ENCODE measurements at places on chromosomes 3 and 15. TPM values are rescaled to one million over a fixed set of nuclear protein-coding genes. Genes with fewer than 3 reads are reported as not detected.

The SUCNR1 gene
- not detected for total RNA-seq

The IL20RB gene
- 1.0 TPM for total RNA-seq

The PSTPIP1 gene
- total RNA-seq, result not detected

The WHAMM gene
- 7.5 TPM for total RNA-seq

The TGM4 gene
- total RNA-seq, result 0.08 TPM

The P3H2 gene
- total RNA-seq, result 44.6 TPM

The HRH1 gene
- total RNA-seq, result 9.7 TPM

The IGDCC3 gene
- 0.09 TPM for total RNA-seq

The SUMF1 gene
- total RNA-seq, result 21.7 TPM

The XIRP1 gene
- 0.07 TPM for total RNA-seq

The PP2D1 gene
- total RNA-seq, result not detected

The BCL2A1 gene
- total RNA-seq, result 18.4 TPM

The IGSF10 gene
- 0.78 TPM for total RNA-seq

The MAP1A gene
- 0.83 TPM for total RNA-seq
